ENCODE measurements at places on chromosomes 3 and 15.
A peak's percentile ranks its signal among the peaks of the same experiment; 100 is the strongest.

DNA sequence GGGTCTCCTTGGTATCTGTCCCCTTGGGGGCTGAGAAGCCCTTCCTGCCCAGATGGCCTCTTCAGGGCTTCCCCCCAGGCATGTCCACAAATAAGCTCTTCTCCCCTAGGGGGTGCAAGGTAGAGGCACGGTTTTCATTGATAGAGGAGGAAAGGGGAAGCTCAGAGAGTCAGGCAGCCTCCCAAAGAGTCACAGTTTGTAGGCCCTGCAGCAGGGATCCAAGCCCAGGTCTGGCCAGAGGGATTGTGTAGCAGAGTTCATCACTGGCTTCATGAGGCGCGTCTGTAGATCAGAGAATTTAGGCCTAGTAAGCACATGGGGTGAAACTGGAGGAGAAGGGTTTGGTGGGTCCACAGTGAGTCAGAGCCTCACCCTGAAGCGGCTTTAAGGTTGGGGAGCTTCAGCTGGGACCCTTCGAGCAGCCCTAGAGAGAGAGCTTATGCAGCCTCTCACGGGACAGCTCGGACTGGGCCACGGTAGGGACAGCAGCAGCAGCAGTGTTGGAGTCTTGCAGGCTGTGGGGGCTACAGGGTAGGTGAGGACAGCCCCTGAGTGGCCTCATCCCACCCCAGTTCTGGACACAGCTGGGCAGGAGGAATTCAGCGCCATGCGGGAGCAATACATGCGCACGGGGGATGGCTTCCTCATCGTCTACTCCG is 37.5 kb upstream of the ESYT3 start:
- no peak for DNase-seq

GRCh38 chr3:16127249-16127648 is 47.2 kb upstream of the GALNT15 start:
- no peak for DNase-seq

- no peak for DNase-seq
Observed at GRCh38 chr3:127706785-127707351, 34.1 kb downstream of the ABTB1 start.

DNA sequence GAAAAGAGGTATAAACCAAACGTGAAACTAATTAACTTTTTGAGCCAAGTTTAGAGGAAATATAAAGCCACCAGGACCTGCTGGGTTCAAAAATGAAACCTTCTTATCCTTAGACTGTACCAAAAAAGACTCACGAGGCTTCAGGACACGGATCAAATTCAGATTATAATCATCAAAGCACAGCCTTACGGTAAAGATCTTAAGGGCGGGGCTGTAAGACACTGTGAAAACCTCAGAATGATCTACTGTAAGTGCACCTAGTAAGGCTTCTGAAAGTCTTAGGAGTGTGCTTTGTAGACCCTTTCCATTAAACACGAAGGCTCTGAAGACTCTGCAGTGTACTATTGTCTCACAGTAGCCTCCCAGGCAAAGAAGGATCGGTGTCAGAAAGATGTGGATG is 26.8 kb downstream of the TARS3 start:
- peak; percentile 19 for DNase-seq

DNA sequence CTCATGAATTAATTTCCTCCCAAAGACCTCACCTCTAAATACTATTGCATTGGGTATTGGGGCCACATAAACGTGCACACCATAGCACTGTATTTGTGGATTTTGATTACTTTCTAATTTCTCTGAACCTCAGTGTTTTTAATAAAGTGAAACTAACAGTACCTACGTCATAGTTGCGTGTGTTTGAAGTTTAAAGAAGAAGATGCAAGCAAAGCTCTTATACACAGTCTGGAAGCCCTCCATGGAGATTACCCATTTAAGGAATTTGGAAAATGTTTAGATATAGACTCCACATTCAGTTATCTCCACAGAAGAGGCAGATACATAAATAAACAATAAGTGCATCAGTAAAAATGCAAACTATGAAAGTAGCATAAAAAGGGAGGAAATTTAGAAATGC is 581.1 kb upstream of the GBE1 start:
- DNase-seq = no peak

- DNase-seq = no peak
Observed at GRCh38 chr3:181791056-181791955, 79.6 kb downstream of the SOX2 start.
